AG04449 (cell line): ENCODE measurements at places on chromosomes 11 and 22.

GRCh38 chr11:3710485-3711259 is 39.5 kb upstream of the CHRNA10 start:
- DNase-seq: peak; percentile 29

DNA sequence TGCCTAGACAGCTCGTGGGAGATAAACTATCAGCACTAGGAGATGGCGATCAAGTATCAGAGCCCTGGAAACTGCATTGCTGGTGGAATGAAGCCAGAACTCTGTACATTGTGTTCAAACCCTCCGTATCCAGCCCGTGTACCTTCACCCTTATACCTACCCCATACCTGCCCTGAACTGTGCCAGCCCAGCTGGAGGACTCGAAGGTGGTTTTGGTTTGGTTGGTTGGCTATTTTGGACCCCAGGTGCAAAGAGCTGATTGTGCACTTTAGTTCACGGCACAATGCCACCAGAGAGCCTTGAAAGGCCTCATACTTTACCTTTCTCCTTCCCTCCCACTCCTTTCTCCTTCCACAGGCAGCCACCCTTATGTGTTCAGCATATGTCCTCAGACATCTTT is 16.0 kb downstream of the FAM83F start:
- DNase-seq: no peak

DNA sequence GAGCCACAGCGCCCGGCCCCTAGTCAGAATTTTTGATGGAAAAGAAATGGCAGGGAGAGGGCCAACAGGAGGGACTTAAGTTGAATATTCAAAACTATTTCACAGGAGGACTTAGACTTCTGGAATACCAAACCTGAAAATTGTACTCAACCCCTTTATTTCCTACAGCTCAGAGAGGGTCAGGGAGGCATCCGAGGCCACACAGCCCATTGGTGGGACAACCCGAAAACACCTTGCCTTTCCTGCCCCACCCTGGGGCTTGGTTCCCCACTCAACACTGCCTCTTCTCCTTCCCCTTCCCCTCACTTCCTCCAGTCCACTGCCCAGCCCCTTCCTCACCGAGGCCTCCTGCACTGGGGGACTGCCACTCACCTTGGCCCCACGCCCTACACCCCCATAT is 1.4 kb downstream of the NAALADL1 start:
- DNase-seq: no peak

GRCh38 chr22:37497062-37497599 is 10.9 kb upstream of the MFNG start:
- peak; percentile 61 for DNase-seq

- DNase-seq: no peak
Measured at GRCh38 chr11:567011-567628, 6.3 kb downstream of the RASSF7 start.

- no peak for DNase-seq
Measured at GRCh38 chr22:27851974-27852746, 50.6 kb upstream of the MN1 start.

GRCh38 chr11:26187639-26188038 is 144.3 kb upstream of the ANO3 start:
- peak; percentile 71 for DNase-seq

DNA sequence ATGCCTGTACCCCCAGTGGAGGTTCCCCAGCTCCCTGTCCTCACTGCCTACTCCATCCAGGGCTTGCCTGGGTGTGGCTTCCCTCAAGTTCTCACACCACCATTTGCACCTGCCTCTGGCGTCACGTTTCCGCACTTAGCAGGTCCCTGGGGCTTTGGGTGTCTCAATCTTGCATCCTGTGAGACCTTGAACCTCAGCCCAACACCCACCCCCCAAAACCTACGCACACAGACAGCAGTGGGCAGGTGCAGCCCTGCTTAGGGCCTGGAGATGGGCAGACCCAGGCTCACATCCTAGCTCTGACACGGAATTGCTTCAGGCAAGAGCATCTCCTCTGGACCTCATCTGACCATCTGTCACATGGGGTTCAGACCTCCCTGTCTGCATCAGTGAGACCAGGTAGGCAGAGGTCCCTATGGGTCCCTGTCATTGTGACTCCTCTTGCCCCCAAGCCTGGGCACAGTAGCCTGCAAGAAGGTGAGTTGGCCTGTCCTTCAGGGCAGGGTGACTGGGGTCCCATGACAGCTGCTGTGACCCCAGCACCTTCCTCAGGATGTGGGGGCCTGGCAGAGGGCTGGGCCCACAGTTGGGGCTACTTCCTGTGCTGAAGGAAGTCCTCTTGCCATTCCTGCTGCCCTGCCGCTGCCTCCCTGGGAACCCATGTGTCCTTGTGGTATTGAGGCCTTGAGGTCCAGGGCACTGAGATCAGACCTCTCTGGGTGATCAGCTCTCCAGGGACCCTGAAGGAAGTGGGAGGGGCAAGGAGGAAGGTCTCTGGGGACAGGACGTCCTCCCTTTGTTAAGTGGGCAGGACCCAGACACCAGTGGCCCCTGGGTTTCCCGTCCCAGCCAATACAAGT is 2.0 kb downstream of the SIPA1 start:
- DNase-seq: no peak

- no peak for DNase-seq
Measured at GRCh38 chr11:118476676-118477075, 40.4 kb downstream of the KMT2A start.

DNA sequence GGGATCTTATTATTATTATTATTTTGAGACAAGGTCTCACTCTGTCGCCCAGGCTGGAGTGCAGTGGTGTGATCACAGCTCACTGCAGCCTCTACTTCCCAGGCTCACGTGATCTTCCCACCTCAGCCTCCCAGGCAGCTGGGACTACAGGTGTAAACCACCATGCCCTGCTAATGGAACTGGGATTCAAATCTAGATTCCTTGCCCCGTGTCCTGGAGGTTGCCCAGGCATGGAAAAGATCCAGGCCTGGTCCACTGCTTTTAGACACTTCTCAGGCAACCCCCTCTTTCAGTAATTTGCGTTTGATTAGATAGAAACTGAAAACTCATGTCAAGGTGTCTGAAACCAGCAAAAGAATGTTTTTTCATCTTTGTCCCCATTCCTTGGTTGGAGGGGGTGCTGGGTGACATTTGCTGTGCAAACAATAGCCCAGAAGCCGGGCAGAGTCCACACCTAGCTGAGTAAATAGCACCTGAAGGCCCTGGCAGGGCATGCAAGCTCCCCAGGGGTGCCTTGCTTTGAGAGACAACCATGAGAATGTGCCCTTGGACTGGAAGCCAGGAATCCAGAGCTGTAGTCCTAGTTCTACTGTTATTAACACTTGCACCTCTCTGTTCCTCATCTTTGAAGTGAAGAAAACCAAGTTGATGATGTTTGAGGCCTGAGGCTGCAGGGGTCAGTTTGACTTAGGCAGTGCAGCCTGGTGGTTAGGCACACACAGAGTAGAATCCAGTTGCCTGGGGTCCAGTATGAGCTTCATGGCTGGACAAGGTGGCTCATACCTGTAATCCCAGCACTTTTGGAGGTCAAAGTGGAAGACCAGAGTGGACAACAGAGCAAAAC is 19.1 kb upstream of the XBP1 start:
- no peak for DNase-seq

DNA sequence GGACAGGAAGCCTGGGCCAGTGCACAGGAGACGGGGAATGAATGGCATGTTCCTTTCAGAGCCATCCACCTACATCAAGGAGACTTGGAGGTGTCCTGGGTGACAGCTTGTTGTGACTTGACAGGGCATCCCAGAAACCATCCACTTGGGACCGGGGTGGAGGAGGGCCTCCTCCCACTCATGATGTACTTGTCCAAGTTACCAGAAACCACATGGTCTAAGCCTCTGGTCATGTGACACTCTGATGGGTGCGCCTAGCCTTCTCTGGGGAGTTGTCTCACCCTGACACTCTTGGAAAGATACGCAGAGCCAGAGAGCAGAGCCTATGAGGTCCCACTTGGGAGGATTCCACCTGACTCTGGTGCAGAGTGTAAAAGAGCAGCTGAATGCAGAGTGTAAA is 21.6 kb upstream of the FXYD6 start:
- no peak for DNase-seq

- no peak for DNase-seq
Measured at GRCh38 chr22:30941363-30941740, 27.2 kb downstream of the MORC2 start.

DNA sequence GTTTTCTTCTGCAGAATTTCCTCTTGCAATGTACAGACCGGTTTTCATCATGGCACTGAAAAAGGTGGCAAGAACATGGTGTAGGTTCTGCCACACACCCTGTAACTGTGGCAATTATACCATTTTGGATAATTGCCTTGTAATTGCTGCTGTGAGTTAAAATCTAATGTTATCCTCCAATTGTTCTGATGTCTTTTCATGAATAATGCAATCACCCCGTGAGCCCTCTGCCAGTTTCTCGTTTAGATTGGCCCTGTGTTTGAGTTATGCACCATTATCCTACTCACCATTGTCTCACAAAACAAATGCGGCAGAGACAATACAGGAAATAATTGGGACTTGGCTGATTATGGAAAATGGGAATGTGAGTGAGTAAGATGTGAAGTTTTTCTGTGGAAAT is 61.8 kb upstream of the MTNR1B start:
- no peak for DNase-seq

- no peak for DNase-seq
Measured at GRCh38 chr11:35321111-35321510, 98.2 kb downstream of the SLC1A2 start.

DNA sequence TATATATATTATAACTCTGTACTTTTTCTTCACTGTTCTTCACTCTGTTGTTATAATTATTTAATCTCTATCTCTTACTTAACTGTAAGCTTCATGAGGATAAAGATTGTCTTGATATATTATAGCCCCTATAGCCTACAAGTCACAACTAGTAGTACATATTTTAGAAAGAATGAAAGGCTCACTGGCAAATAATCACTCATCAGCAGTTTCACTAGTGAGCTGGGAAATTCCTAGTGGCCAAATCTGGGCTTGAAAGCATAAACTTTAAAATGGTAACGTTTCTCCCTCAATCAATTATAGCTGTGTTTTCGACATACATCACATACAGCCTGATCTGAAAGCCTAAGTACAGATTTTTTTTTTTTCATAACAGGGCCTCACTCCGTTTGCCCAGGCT is 42.5 kb downstream of the CTSC start:
- DNase-seq: no peak

GRCh38 chr22:23113067-23113846 is 28.5 kb downstream of the RSPH14 start:
- no peak for DNase-seq

GRCh38 chr22:48973694-48974041 is 854.0 kb downstream of the BRD1 start:
- DNase-seq: no peak

- no peak for DNase-seq
Measured at GRCh38 chr11:72851726-72852125, 37.5 kb downstream of the ATG16L2 start.

DNA sequence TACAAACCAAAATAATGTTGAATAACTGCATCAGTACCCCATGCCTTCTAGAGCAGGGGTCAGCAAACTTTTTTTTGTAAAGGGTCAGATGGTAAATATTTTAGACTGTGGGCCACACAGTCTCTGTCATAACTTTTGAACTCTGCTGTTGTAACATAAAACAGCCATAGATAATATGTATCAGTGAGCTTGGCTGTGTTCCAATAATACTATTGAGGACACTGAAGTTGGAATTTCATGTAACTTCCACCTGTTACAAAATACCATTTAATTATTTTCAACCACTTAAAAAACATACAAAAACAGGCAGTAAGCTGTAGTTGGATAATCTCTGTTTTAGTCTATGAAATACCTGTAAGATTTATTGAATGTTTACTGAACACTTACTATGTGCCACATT is 55.2 kb downstream of the PICALM start:
- no peak for DNase-seq

- DNase-seq: no peak
Measured at GRCh38 chr11:58609723-58610122, 12.7 kb upstream of the CNTF start.

DNA sequence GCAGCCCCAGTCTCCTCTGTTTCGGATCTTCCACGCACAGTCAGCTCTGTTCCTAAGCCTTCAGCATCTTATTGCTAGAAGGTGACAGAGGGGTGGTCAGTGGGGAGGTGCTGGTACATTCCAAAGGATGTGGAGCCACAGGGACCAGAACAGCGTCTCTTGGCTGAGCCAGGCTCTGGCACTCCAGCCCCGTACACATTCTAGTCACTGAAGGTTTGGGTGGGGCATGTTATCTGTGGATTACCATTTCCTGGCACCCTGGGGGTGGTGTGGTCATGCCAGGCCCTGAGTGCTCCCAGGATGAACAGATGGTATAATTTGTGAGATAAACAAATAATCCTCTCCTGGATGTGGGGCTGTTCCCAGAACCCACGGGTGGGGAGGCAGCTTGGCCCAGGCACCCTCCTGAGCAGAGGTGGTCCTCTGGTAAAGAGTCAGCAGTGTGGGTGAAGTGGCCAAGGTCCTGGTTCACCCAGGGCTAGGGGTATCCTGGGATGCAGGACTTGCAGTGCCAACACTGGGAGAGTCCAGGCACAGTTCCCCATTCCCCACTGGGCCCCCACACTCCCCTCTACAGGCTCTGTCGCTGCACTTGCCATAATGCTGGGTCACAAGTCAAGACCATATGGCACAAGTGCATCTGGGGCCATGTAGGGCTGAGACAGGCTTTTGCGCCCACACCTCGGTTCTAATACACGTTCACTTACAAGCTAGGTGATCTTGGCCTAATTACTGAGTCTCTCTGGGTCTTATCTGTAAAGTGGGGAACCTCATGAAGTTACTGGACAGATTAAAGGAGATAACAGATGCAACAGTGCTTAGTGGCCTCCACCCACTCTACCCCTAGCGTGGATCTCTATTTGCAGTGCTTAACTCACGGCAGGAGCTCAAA is 33.0 kb downstream of the DKK3 start:
- DNase-seq: no peak

DNA sequence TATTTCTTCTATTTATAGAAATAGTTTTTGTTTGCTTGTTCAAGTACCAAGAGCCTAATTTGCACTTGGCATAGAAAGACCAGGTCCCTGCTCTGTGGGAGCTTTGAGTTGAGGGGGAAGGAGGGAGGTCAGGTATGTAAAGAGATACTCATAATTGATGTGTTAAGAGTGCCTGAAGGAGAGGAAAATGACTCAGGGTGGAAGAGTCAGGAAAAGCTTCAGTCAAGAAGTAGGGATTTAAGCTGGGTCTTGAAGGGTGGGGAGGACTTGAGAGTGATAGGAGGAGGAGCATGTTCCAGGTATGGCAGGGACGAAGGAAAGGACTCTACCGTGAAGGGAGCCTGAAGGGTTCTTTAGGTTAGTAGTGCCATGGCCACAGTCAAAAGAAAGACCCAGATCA is 9.0 kb downstream of the RBX1 start:
- DNase-seq: no peak

- peak; percentile 14 for DNase-seq
Measured at GRCh38 chr11:30488304-30488998, 97.7 kb downstream of the MPPED2 start.

DNA sequence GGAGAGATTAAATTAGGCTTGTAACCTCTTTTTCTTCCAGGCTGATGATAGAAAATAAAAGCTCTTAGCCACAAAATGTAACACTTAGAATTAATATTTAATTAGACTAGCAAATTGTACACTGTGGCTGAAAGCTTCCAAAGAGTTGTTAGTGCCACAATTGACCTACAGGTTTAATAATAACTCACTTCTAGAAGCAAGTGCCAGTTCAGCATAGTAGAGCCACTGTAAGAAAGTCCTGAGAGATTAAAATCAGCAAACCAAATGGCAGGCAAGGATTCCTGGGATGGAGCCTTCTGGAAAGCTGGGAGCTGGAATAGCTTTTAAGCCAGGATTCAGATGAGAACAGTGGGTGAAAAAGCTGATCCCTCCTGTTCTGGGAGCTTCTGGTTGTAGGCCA is 131.0 kb downstream of the ELP4 start:
- no peak for DNase-seq
